ENCODE measurements at places on chromosomes 2 and 18. TPM values are rescaled to one million over a fixed set of nuclear protein-coding genes. Genes with fewer than 3 reads are reported as not detected.

DNA sequence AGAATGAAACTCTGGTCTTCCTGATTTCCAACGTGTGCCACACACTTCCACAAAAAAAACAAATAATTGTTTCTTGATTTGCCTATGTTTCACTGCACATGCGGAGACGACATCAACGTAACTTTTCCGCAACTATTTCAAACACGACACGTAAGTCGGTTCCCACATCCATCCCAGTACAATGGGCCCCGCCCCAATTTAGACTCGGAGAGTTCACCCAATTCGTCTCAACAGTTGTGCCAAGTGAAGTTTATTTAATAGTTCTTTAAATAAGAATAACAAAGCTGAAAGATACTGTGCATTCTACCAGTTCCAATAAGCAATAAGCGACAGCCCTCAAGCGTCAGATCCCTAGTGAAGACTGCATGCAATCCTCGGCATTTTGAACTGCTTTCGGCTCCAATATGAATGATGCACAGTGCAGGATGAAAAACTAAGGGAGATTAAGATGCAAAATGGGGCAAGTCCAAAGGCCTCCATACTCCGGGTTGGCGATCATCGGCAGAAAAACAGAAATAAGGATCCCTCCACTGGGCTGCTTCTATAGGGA, 664 bp downstream of the CCT4 start:
- no peaks in the 10 kb centered on the region for H3K27me3 ChIP-seq
- peak overlapping the region; percentile 98 for H3K27ac ChIP-seq

DNA sequence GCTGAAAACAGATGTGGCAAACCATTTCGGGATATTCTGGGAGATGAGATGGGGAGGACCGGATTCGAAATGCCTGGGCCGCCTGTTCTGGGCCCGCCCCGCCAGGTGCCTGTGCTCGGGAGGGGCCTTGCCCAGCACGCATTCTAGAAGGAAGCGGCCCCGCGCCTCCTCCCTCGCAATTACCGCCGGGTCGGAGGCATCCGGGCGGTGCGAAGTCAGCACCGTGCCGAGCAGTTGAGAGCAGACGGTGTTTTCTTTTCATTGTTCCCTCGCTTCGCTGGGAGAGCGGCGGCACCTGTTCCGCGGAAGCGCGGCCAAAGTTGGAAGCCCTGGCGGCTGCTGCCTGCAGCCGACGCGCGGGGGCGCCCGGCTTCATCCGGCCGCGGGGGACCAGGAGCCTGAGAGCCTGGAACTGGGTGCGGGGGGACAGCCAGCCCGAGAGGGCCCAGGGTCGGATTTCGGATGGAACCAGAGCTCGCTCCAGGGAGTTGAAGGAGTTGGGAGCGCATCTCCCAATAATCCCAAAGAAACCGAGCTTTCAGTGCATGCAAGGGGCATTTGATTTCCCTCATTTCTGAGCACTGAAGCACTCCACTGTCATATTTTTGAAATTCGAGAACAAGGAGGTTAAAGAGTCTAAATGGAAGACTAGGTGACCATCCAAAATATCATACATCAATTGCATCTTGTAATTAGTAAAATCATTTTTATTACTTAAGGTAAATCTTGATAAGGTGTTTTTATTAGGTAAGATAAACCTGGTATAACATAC, 241.8 kb upstream of the RAB12 start:
- DNase-seq = no peak
- H3K4me3 ChIP-seq = peak overlapping the region; percentile 54
- H3K36me3 ChIP-seq = peaks cover 2% of the 10 kb centered on the region
- no peak overlapping the region for H3K27ac ChIP-seq

DNA sequence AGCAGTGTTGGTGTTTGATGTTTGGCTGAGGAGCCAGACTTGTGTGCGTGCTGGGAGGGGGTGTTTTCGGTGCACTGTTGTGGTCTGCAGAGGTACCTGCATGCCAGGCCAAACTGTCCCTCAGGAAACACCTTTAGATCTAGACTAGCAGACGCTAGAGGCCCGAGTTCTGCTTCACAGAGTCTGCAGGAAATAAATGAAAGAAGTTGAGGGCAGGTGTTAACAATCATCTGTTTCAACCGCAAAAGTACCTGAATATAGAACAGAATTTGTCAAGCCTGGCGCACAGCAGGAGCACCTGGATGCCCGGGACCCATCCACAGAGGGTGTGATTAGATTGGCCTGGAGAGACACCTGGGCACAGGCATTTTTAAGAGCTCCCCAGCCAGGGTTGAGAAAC, 40.5 kb upstream of the REL start:
- no peak overlapping the region for H3K27ac ChIP-seq
- H3K36me3 ChIP-seq = no peaks in the 10 kb centered on the region
- H3K27me3 ChIP-seq = peaks cover 34% of the 10 kb centered on the region
- DNase-seq = no peak
- H3K4me3 ChIP-seq = no peak overlapping the region

GRCh38 chr2:213649176-213649575, 364.9 kb downstream of the SPAG16 start:
- H3K36me3 ChIP-seq = no peaks in the 10 kb centered on the region
- no peak overlapping the region for H3K4me3 ChIP-seq
- no peaks in the 10 kb centered on the region for H3K27me3 ChIP-seq
- H3K4me1 ChIP-seq = peaks cover 8% of the 10 kb centered on the region
- no peak overlapping the region for H3K27ac ChIP-seq
- no peak for DNase-seq

DNA sequence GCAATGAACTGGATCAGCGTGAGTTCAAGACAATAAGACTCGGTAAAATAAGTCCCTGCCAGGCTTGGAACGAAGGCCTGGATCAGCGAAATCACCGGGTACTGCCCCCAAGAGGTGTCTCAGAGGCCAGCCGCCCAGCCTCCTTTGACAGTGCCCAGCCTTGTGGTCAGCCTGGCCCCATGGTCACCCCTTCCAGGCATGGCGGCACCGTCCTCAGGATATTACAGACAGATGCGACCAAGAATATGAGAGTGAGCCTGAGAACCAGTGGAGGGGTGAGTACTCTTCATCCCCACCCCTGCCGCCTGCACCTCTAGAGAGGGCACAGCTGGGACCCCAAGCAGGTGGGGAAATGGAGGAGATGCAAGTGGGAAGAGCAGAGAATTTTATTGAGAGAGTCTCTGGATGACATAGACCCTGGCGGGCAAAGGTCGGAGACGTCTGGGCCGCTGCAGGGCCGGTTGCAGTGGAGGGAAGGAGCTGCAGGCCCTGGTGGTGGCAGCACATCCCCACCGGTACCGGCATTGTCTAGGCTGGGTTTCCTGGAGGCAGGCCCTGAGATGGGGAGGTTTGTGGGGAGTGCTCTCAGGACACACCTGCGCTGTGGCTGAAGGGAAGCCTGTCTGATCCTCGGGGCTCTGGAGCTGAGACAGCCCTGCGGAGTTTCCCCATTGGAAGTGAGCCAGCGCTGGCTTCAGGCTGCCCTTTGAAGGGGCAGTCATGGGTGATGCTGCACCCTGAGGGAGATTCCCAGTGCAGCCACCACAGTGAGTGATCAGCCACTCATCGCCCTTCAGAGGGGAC, 190.0 kb downstream of the SEPTIN10 start:
- H3K27ac ChIP-seq = no peak overlapping the region
- peaks cover 23% of the 10 kb centered on the region for H3K4me1 ChIP-seq
- H3K4me3 ChIP-seq = no peak overlapping the region
- H3K27me3 ChIP-seq = no peaks in the 10 kb centered on the region

DNA sequence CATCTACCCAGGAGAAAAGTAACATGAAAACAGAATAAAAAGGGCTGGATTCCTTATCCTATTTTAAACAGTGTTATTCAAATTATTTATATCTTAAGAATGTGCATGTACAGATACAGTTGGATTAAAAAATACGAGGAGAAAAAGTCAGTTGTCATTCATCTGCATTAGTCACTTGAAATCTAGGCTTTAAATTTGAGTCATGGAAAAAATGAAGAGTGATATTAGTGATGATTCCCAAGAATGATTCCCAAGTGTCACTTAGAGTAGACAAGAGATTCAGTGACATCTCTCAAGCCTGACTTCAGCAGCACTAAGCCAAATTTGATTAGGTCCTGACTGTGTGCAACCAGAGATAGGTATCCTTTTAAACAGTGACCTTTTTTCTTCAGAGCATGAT, 394.2 kb downstream of the IRS1 start:
- H3K27me3 ChIP-seq = no peaks in the 10 kb centered on the region
- H3K4me1 ChIP-seq = peaks cover 12% of the 10 kb centered on the region
- DNase-seq = no peak
- no peak overlapping the region for H3K27ac ChIP-seq

DNA sequence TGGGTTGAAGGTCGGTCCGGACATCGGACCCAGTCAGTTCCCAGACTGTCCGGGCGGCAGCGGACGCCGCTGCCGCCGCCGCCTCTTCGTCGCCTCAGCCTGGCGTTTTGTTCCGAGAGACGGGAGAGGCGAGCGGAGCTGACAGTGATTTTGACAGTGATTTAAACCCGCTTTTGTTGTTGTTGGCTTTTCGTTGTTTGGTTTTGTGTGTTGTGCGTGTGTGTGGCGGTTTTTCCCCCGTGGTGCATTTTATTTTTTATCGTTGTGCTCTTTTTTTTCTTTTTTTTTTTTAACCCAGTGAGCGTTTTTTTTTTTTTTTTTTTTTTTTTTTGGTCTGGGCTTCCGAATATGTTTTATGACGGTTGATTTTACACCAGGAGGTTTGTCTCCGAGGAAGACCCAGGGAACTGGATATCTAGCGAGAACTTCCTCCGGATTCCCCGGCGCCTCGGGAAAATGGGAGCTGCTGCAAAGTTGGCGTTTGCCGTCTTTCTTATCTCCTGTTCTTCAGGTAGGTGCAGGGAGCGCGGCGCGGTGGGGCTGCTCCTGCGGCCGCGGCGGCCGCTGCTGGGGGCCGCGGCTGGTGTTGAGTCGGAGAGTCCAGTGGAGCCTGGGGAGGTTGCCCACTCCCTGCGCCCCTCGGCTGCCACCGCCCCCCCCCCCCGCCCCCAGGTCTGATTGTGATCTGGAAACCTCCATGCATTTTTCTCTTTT, at the start of gene ACVR2A:
Gene ACVR2A, plus strand, starts transcription at position 333 of the 714 bp plus-strand sequence. Its CDS starts 124 bp downstream, at position 457.
- peak within 1 kb of the TSS; percentile 98 for H3K27ac ChIP-seq
- H3K4me1 ChIP-seq = peaks cover 38% of the 10 kb centered on the region
- no peaks in the 10 kb centered on the region for H3K27me3 ChIP-seq
- no peak for DNase-seq
- H3K4me3 ChIP-seq = peak within 1 kb of the TSS; percentile 96

GRCh38 chr2:175030380-175031271, 25.4 kb upstream of the CHN1 start:
- peaks cover 17% of the 10 kb centered on the region for H3K4me1 ChIP-seq
- no peak overlapping the region for H3K4me3 ChIP-seq
- H3K27me3 ChIP-seq = no peaks in the 10 kb centered on the region
- H3K36me3 ChIP-seq = no peaks in the 10 kb centered on the region

DNA sequence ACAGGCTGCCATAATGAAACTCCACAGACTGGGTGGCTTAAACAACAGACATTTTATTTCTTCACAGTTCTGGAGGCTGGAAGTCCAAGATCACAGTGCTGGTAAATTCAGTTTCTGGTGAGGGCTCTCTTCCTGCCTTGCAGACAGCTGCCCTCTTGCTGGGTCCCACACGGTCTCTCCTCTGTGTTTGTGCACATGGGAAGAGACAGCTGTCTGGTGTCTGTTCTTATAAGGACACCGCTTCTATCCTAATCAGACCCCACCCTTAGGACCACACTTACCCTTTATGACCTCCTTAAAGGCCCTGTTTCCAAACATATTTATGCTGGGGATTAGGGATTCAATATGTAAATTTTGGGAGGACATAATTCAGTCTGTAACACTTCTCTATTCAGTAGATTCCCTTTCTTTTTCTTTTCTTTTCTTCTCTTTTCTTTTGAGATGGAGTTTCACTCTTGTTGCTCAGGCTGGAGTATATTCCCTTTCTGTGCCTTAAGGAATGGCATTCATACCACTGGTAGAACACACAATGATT, 18.9 kb downstream of the CTIF start:
- peaks cover 68% of the 10 kb centered on the region for H3K4me1 ChIP-seq
- no peak overlapping the region for H3K4me3 ChIP-seq
- H3K27ac ChIP-seq = peak overlapping the region; percentile 68
- H3K27me3 ChIP-seq = no peaks in the 10 kb centered on the region
- no peak for DNase-seq

GRCh38 chr18:51540562-51540961, 343.1 kb upstream of the MEX3C start:
- H3K4me1 ChIP-seq = no peaks in the 10 kb centered on the region
- DNase-seq = no peak
- H3K27ac ChIP-seq = no peak overlapping the region
- no peaks in the 10 kb centered on the region for H3K36me3 ChIP-seq
- H3K4me3 ChIP-seq = no peak overlapping the region
- H3K27me3 ChIP-seq = no peaks in the 10 kb centered on the region

- H3K27ac ChIP-seq = peak overlapping the region; percentile 63
- H3K4me3 ChIP-seq = no peak overlapping the region
- peak; percentile 72 for DNase-seq
- H3K27me3 ChIP-seq = no peaks in the 10 kb centered on the region
These were observed 64.3 kb upstream of the ACSL3 start for GRCh38 chr2:222796413-222797103.

- H3K36me3 ChIP-seq = peaks cover 11% of the 10 kb centered on the region
- no peak overlapping the region for H3K27ac ChIP-seq
- H3K4me3 ChIP-seq = no peak overlapping the region
- H3K4me1 ChIP-seq = peaks cover 49% of the 10 kb centered on the region
These were observed 27.9 kb downstream of the PIEZO2 start for GRCh38 chr18:11121443-11121849.

GRCh38 chr2:219727771-219728429, 100.5 kb downstream of the SLC4A3 start:
- no peak overlapping the region for H3K4me3 ChIP-seq
- H3K36me3 ChIP-seq = no peaks in the 10 kb centered on the region
- no peak for DNase-seq
- H3K27ac ChIP-seq = no peak overlapping the region

GRCh38 chr2:148721520-148721931, 77.0 kb downstream of the EPC2 start:
- no peaks in the 10 kb centered on the region for H3K27me3 ChIP-seq
- peaks cover 7% of the 10 kb centered on the region for H3K36me3 ChIP-seq
- peaks cover 41% of the 10 kb centered on the region for H3K4me1 ChIP-seq
- DNase-seq = no peak

GRCh38 chr2:221097568-221097915, 474.6 kb downstream of the EPHA4 start:
- DNase-seq = no peak
- no peak overlapping the region for H3K4me3 ChIP-seq
- no peak overlapping the region for H3K27ac ChIP-seq
- no peaks in the 10 kb centered on the region for H3K4me1 ChIP-seq

DNA sequence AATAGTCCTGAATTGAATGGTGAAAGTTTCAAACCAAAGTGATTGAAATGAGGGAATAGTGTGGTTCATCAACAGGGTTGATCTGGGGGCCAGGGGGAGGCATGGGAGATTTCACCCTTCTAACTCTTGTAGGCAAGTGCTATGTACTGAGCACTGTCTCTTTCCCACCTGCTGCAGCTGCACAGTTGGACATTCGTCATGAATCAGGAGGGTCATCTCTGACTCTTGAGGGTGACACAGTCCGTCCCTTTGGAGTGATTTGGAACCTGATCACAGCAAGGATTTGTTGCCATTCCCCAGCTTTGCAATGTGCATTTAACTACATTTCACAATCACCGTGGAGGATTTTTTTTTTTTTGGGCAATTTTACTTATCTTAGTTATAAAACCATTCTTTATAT, 224.6 kb downstream of the PHLPP1 start:
- no peak overlapping the region for H3K4me3 ChIP-seq
- H3K27ac ChIP-seq = no peak overlapping the region
- peaks cover 30% of the 10 kb centered on the region for H3K4me1 ChIP-seq
- no peak for DNase-seq
- H3K27me3 ChIP-seq = no peaks in the 10 kb centered on the region
- H3K36me3 ChIP-seq = peaks cover 14% of the 10 kb centered on the region

The RESP18 gene
- total RNA-seq = not detected

The STARD6 gene
- not detected for total RNA-seq

The C2orf78 gene
- not detected for total RNA-seq

The CCDC102B gene
- 18.9 TPM for total RNA-seq

The CFAP221 gene
- not detected for total RNA-seq

The FLACC1 gene
- total RNA-seq = 2.1 TPM
